T follicular helper cell (primary cell): ENCODE measurements at places on chromosomes 5 and 9.

- no peak for DNase-seq
These were observed 215.5 kb downstream of the GADD45G start for GRCh38 chr9:89820337-89820736.

DNA sequence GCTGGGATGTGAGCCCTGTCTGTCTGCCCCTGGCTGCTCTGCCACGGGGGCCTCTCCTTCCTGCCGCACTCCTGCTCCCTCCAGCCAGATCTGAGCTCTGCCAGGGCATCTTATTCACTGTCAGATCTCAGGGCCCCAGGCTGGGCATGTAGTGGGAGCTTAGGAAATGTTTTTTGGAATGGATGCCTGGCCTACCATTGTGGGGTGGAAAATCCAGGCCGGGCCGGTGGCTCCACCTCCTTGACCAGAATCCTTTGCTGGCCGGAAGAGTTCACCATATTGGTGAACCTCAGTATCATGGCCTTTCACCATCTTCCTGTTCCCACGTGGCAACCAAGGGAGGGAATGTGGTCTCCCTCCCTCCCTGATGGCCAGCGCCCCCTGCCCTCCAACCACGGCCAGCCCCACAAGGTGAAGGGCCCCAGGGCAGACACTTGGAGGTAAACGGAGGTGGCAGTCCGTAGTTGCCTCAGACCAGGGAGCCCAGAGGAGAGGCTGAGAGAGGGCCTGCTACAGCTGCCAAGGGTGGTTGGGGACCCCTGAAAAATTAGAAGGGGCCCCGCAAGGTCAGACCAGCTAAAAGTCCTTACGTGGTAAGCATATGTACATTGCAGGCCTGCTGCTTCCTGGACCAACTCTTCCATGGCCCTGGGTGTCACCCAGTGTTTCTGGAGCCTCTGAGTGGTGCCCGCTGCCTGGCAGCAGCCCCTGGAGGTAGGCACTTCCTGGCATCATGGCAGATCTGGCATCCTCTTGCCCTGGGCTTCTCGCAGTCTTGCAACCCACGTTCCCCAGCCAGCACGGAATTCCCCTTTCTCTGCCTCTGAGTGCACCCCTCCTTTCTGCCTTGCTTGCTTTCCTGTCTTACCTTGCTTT is 153.3 kb downstream of the RGS3 start:
- DNase-seq: no peak

DNA sequence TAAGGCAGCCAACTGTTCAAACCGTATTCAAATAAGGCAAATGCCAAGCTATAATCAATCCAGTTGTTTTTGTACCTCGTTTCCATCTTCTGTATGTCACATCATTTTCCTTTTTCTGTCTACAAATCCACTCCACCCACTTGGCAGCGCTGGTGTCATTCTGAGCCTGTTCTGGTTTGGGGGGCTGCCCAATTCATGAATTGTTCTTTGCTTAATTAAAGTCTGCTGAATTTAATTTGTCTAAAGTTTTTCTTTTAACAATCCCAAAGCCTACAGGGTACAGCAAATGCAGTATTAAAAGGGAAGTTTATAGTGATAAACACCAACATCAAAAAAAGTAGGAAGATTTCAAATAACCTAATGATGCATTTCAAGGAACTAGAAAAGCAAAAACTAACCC is 93.3 kb downstream of the GTF3C4 start:
- DNase-seq: no peak

- no peak for DNase-seq
These were observed 109.3 kb downstream of the JAKMIP2 start for GRCh38 chr5:147673266-147673665.

GRCh38 chr5:99025298-99026045 is 96.7 kb upstream of the CHD1 start:
- DNase-seq: no peak

DNA sequence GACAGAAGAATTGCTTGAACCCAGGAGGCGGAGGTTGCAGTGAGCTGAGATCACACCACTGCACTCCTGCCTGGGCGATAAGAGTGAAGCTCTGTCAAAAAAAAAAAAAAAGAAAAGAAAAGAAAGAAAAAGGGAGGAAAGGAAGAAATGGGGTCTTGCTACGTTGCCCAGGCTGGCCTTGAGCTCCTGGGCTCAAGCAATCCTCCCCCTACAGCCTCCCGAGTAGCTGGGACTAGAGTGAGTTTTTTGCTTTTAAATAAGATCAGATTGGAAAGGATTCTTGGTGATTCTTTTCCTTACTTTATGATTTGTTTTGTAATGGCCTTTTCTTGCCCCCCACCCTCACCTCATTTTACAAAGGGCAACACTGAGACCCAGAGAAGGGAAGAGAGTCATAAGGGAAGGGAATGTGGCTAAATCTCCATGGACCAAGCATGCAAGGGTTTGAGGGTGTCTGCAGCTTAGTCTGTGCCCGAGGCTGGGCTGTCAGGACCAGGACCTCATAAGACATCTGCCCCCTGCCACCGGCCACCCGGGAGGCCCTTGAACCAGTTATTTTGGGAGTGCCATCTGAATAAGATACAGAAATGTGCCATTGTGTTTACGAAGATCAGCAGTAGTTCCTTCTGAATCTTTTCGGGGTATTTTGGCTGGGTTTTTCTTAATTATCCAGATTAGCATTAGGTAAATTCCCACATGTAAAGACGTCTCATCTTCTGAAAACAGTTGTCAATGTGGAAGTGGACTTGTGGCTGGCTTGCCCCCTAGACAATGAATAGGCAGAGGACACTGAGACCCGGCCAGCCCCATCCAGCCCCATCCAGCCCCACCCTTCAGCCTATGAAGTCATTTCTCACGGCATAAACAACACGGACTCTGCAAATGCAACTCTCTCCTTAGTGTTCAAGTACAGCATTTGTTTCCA is 44.5 kb upstream of the GRHPR start:
- no peak for DNase-seq

- no peak for DNase-seq
These were observed 108.2 kb upstream of the KLF4 start for GRCh38 chr9:107597743-107598217.

DNA sequence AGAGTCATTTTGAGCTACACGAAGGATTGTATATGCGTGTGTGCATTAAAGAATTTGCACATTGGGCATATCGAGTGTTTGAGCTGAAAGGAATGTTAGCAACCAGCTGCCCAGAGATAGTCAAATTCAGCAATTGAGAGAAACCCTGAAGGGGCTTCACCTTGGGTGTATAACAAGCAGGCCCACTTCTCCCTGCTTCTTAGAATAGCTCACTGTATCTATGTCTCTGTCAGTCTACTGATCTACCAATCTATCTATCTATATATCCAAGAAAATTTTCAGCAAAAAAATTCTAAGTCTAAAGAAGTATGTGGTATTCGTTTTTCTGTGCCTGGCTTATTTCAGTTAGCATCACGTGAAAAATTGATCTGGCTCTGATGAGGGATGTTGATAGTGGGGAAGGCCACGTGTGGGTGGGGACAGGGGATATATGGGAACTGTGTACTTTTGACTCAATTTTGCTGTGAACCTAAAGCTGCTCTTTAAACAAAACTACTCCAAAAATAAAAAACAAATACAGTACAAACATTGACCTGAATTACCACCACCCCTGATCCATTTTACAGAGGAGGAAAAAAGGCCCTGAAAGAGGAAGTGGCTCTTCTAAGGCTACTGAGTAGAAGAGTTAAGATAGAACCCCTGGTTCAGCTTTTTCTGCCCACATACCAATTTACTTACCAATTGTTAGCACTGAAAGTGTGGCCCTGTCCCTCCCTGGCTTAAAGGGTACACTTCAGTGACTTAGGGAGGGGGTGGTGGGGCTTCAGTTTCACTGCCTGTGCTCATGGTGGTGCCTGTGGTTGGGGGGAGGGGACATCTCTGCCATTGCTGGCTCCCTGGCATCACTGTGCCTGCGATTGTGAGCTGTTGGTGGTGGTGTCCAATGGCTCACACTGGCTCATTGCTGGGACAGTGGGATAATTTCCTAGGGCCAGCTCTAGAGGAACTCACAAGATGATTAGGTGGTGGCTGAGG is 141.8 kb downstream of the DOCK2 start:
- DNase-seq: no peak

DNA sequence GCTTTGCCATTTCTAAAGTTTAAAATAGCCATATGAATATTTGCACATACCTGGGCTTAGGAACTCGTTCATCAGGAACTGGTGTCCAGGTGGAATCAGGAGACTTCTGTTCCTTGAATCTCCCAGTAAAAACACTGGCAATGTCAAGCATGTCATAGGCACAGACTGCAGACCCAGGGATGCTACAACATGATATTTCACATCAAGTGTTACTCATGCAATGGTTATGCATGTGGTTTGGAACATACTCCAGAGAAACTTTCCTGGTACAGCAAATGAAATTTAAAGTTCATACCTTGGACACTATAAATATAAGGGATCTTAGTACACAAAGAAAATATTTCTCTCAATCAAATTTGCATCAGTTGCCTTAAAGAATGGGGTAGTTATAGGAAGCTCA is 92.2 kb downstream of the SEMA6A start:
- no peak for DNase-seq

DNA sequence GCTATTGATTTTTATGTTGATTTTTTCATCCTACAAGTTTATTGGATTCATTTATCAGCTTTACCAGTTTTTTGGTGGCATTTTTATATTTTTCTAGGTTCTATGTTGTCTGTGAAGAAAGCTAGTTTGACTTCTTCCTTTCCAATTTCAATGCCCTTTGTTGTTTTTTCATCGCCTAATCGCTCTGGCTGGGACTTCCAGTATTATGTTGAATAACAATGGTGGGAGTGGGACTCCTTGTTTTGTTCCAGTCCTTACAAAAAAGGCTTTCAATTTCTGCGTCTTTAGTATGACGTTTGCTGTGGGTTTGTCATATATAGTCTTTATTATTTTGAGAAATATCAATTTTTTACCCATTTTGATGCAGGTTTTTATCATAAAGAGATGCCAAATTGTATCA is 175.6 kb upstream of the CCNH start:
- DNase-seq: no peak

GRCh38 chr9:111356481-111357244 is 26.6 kb upstream of the OR2K2 start:
- DNase-seq: no peak

DNA sequence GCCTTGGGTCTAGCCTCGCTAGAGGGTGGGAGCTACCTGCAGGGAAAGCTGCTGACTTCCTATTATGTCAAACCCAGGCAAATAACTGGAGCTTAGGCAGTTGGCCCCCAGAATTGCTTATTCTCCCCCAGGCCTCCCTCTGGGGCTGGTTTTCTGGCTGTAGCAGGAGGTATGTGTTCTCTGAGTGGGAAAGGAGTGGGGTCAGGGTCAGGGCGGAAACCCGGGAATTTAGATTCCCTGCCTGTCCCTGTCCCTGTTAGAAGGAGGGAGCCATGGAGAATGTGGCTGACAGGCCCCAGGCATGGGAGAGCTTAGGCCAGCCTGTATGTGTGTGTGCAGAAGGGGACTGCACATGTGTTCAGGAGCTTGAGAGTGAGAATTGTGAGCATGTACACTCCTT is 13.6 kb upstream of the CXXC5 start:
- no peak for DNase-seq

- no peak for DNase-seq
These were observed 134.1 kb downstream of the RGS3 start for GRCh38 chr9:113597390-113598241.

DNA sequence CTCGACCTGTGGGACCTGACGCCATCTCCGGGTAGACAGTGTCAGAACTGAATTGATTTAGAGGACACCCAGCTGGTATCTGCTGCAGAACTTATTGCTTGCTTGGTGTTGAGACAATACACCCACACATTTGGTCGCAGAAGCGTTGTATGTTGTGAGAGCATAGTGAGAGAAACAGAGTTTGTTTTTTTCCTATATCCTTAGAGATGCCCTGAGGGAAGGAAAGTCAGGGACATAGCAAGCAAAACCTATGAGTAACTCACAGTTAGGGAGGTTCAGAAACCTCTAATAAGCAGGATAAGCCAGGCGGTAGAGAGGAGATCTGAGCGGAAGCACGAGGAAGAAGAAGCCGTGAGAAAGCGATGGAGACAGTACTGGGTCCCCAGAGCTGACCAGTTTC is 59.8 kb downstream of the PTCD2 start:
- no peak for DNase-seq

GRCh38 chr9:84296146-84296843 is 44.3 kb downstream of the SLC28A3 start:
- no peak for DNase-seq

GRCh38 chr5:50962934-50963872 is 296.8 kb downstream of the PARP8 start:
- peak; percentile 17 for DNase-seq
